NK-92 treated with Interleukin-12 subunit alpha and Interleukin-12 subunit beta, amount 100 ng/mL, for 24 hours (cell line): ENCODE measurements at places on chromosomes 3 and 15.
A peak's percentile ranks its signal among the peaks of the same experiment; 100 is the strongest.

DNA sequence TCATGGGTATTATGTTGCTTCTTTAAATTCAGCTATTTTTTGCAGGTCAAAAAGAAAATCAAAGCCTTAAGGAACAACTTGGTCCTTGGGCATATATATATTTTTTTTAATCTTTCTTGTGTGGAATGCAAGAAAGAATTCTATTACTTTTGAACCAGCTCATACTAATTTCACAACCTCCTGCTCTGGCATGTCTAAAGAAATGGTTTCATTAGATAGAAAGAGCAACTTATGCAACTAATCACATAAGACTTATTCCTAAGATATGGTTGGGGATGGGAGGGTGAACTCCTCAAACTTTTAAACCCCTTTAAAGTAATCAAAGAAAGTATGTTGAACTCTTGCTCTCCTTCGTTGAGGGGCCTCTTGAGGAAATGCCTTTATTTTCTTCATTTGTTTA is 114.9 kb downstream of the GMNC start:
- DNase-seq: no peak

- no peak for DNase-seq
These were observed 32.2 kb downstream of the FILIP1L start for GRCh38 chr3:100081986-100082692.

GRCh38 chr15:99433757-99434450 is 131.9 kb upstream of the MEF2A start:
- DNase-seq: no peak

GRCh38 chr3:153287017-153287416 is 125.0 kb downstream of the RAP2B start:
- DNase-seq: no peak

- no peak for DNase-seq
These were observed 25.6 kb downstream of the IL1RAP start for GRCh38 chr3:190539526-190539925.

DNA sequence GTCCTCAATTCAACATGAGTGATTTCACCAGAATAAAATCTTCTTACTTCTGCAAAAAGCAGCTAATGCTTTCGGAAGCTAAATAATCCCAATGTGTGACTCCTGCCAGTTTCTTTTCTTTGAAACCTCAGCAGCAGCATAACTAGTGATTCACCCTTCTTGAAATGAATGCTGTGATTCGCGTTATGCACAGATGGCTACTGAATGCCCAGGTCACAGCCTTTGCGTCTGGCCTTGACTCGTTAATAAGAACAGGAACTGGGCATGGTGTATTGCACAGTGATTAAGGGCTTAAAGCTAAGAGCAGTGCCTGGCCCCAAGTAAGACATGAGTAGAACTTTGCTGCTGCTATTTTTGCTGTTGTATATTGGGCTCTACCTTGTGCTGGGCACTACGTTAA is 19.0 kb downstream of the CGNL1 start:
- no peak for DNase-seq

- DNase-seq: no peak
These were observed 55.7 kb downstream of the RUBCN start for GRCh38 chr3:197680955-197681521.

DNA sequence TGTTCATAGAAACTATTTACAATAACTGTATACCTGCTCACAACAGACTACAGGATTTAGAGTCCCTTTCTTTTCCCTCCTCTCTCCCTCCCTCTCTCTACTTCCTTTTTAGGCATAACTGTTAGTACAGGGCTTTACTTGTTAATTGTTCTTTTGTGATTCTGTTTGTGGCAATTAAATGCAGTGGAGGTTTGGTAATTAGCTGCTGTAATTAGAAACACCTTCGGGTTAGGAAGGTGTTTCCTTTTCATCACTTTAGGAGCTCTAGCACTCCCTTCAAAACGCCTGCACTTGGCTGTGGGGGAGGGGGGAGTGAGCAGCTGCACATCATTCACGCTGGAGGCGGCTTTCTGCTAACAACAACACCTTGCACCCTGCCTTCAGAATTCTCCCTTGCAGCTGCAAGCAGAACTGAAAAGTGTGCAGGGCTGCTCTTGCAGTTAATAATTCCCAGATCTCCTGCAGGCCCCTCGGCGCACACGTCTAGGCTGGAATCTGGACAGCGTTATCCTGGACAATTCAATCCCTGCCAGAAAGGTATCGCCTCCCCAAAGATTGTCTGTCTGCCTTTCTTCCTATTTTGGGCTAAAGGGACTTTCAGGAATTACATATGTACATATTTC is 242.6 kb upstream of the RGMA start:
- DNase-seq: no peak

DNA sequence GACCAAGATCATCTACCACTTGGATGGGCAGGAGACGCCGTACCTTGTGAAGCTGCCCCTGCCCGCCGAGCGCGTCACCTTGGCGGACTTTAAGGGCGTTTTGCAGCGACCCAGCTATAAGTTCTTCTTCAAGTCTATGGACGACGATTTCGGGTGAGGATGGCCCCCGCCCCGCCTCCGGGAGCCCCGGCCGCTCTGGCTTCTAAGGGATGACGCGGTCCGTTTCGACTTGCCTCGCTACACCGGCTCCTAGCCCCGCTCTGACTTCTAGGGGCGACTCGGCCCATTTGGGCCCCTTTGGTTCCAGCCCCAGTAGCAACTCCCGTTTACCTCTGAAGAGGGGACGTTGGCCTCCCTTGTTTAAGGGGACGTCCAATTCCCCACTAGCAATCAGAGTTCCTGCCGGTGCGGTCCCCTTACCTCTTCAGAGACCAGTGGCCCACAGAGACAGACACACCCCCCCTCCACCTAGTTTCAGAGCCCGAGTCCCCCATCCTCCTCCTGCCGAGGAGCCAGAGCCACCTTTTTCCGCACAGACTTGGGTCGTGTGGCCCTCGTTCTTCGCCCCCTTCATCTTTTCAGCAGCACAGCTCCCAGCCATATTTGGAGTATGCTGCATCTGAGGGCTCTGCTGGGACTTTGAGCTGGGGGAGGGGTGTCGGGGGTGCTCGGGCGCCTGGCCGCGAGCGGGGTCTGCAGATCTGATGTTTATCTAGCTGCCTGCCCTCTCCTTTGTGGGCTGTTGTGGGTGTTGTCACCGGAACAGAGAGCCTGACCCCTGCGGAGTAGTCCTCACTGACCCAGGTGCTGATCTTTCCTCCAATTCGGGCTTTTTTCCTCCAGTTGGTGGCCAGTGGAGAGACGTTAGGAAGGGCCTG is 706 bp downstream of the DVL3 start:
- peak; percentile 25 for DNase-seq

GRCh38 chr15:50318697-50319096 is 36.3 kb downstream of the GABPB1 start:
- no peak for DNase-seq

DNA sequence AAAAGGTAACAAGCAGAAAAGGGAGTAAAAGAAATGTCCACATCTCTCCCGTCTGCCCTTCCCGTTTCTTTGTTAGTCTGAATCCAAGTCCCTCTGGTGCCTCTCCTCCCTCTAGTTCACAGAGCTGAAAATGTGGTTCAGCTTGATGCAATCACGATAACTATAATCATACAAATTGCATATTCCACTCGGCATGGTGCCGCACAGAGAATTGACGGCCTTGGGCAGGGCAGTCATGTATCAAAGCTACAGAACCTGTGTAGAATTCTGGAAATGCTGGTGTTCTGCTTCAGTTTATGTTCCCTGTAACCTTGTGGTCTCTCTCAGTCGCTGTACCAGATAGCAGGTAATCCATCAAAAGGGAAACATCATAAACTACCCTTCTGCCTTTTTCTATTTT is 562.9 kb upstream of the CBLB start:
- no peak for DNase-seq

GRCh38 chr3:195071916-195072820 is 198.8 kb downstream of the XXYLT1 start:
- no peak for DNase-seq
